Peyer's patch (tissue), 4 donors: ENCODE measurements at places on chromosomes 6 and 20. TPM values are rescaled to one million over a fixed set of nuclear protein-coding genes. Genes with fewer than 3 reads are reported as not detected.

Gene VAPB
- total RNA-seq, result 29.1 TPM

Gene RIN2
- total RNA-seq, result 121 TPM

Gene CLPSL2
- not detected for total RNA-seq

DNA sequence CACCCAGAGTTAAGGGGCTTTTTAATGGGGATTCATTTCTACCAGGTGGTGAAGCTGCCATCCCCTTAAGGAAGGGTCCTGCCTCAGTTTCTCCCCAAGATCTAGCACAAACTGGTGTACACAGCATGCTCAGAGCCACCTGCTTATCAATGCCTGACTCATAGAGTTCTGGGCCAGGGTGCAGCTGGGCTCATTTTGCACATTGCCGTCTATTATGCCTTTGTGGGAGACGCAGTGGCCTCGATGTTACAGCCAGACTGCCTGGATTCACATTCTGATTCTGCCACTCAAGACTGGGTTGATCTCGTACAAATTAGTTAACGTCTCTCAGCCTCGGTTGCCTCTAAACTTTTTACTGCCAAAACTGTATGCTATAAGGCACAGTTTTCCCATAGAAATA, 365.7 kb downstream of the ZFAND3 start:
- H3K27ac ChIP-seq, result no peak overlapping the region
- H3K4me3 ChIP-seq, result no peak overlapping the region
- H3K27me3 ChIP-seq, result no peaks in the 10 kb centered on the region

DNA sequence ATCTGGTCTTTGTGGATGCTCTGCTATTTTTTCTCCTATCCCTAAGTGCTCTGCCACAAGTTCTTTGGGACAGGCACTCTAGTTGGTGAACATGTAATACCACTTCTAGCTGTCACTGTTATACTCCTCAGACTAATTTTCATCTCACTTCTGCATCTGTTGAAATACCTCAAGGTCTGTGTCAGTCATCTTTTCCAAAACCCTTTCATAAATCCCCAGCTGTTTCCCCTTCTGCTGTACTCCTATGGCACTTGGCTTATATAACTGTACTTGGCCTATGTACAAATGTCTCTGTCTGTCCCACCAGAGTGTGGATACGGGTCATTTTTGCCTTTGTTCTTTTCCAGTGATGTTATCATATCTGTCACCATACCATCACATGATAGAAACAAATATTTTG, 124.2 kb downstream of the FHL5 start:
- H3K36me3 ChIP-seq, result no peaks in the 10 kb centered on the region
- DNase-seq, result no peak
- H3K4me3 ChIP-seq, result no peak overlapping the region
- H3K4me1 ChIP-seq, result no peaks in the 10 kb centered on the region

GRCh38 chr20:4491643-4492042, 230.1 kb upstream of the PRND start:
- no peaks in the 10 kb centered on the region for H3K36me3 ChIP-seq
- H3K4me3 ChIP-seq, result no peak overlapping the region
- no peaks in the 10 kb centered on the region for H3K4me1 ChIP-seq
- H3K27ac ChIP-seq, result no peak overlapping the region

DNA sequence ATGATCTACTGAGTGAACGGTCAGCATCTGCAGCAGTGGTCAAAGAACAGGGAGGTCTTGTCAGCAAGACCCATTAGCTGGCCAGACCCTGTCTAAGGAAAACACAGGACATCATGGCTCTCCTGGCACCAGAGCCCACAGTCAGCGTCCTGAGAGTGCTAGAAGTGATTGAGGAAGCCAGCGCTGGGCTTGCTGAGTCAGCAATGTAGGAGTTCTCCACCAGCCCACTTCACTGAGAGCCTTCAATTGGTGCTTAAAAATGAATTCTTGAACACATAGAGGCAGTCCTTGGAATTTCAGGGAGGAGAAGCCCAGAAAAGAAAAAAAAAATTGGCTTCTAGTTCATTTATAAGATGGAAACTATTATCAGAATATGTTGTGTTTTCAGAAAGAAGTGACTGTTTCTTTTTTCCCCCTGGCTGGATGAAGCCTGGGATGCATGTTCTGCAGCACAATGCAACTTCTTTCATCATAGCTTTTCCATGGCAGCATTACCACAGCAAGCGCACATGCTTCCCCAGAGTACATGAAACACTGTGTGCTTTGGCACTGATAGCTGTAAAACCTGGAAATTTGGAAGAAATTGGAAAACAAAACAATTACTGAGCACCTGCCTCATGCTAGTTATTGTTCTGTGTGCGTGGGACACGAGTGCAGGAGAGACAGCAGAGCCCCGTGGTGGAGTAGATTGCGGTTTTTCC, 899.9 kb downstream of the C6orf118 start:
- H3K27me3 ChIP-seq, result no peaks in the 10 kb centered on the region
- H3K36me3 ChIP-seq, result no peaks in the 10 kb centered on the region
- no peak for DNase-seq
- H3K4me3 ChIP-seq, result no peak overlapping the region
